Right kidney (tissue), 9 donors: ENCODE measurements at places on chromosomes 5 and 9.
A peak's percentile ranks its signal among the peaks of the same experiment; 100 is the strongest.

DNA sequence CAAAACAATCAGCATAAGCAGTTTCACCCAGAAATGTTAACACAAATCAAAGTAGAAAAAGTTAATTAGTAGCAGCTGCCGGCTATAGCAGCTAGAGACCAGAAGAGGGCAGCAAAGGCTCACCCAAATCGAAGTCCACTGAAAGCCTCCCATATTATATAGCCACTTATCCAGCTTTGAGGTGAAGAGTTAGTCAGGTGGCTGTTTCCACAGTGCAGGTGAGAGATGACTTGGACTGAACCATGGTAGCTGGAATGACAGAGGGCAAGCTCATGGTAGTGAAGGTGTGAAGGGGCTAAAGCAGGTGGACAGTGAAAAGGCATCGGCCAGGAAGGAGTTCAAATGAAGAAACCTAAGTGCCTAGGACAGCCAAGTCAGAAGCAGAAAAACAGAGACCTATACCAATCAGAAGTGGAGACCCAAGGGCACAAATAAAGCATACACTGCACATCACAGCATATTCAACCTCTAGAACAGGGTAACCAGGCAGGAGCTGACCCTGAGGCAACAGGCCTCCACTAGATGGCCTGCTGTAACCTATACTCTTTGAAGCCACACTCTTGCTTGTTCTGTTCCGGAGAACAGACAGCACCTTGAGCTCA, 7.2 kb upstream of the RNF38 start:
- DNase-seq, result peak; percentile 54

- no peak for DNase-seq
Measured at GRCh38 chr5:16740066-16740810, 123.4 kb upstream of the RETREG1 start.

DNA sequence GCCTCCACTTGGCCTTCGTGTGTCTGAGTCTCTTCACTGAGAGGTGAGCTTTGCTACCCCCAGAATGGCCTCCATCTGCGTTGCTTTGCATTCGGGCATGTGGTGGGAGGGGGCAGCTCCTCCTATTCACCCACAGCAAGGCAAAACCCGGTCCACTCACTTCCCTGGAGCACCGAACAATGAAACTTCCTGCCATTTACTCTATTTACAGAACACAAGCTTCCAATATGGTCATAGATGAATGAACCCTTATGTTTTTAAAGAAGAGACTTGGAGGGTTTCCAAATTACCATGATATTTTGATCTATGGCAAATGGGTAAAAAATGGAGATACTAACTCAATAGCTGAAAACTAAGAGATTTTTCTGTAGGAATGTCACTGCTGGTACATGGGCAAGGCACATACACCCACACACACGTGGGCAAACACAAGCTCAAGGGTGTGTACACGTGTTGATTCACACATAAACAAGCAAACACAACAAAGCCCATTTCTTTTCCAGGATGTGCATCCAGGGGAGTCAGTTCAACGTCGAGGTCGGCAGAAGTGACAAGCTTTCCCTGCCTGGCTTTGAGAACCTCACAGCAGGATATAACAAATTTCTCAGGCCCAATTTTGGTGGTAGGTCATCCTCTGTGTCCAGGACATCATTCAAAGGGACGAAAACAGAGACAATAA, 5.2 kb downstream of the GABRP start:
- no peak for DNase-seq

- DNase-seq, result no peak
Measured at GRCh38 chr5:14179446-14179845, 36.3 kb downstream of the TRIO start.

DNA sequence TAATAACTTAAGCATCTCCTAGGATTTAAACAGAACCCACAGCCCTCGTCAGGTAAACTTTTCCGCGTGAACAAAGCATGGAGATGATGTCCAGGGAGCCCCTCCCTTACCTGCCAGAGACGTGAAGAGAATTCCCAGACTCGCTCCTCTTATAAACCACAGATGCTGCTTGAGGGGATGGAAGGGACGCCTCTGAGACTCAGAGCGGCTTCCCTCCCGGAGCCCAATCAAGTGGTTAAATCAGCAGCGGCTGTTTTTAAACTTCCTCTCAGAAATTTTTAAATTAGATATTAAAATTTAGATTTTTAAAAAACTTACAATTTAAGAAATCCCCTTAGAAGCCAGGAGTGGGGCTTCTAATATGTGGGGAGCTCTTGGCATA, 71.8 kb downstream of the RAPGEF1 start:
- DNase-seq, result no peak

GRCh38 chr5:81884871-81885270, 87.0 kb upstream of the ATG10 start:
- DNase-seq, result no peak

- DNase-seq, result no peak
Measured at GRCh38 chr9:13804532-13804931, 509.4 kb downstream of the NFIB start.

DNA sequence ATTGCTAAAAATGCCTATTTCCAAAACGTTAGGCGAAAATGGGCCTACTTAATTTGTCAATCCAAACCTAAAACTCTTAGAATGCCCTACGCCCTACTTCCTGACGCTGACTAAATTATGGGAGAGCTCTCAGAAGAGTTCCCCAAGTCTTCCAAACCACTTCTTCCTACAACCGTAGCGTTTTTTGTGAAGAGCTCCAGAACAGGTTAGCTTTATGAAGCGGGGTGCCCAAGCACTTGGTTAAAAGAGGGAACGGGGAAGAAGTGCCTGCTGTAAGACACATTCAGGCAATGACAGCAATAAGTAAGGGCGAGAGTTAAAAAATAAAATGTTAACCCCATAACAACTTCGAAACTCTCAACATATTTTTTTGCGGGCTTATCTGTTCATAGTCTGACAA, 2.8 kb downstream of the ELAVL2 start:
- DNase-seq, result no peak

DNA sequence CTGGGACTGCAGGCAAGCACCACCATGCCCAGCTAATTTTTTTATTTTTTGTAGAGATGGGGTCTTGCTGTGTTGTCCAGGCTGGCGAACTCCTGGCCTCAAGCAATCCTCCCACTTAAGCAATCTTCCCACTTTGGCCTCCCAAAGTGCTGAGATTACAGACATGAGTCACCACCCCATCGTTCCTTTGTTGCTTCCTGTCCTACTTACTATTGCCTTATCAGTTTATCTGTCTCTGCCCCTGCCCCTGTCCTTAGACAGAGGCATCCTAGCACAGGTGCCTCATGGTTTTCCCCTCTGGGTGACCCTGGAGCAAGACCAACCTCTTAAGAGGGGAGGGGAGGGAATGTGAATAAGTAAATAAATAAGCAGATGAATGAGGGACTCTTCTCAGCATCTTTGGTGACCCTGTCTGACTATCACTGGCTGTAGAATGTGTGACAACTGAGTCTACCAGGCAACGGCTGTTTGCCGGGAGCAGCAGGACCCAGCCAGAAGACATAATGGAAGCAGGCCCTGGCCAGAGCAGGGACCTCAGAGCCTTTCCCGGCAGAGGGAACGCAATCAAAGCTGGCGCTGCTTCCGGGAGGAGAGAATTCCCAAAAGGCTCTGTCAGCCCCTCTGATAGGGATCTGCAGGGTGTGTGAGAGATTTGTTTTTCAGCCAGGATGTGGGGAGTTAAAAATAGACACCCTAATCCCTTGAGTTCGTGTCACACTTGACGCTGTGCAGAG, 43.8 kb upstream of the DAB2IP start:
- no peak for DNase-seq

GRCh38 chr5:43804041-43804440, 201.1 kb downstream of the NNT start:
- no peak for DNase-seq

- no peak for DNase-seq
Measured at GRCh38 chr5:68843624-68844364, 250.0 kb upstream of the SLC30A5 start.

DNA sequence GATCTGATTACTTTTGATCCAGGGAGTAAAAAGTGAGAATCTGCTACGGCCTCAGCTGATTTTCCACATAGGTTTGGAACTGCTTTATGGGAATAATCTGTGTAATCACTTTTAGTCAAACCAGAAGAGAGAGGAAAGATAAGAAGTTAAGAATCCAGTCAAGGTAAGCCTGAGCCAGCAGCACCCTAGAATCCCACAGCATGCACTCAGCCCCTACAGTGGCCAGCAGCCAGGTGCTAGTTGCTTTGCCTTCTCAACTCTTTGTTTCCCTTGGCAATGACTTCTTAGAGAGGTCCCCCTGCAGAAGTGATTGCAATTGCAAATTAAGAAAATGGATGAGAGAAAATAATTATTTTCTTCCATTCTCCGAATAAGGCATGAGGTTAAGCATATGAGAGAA, 59.7 kb upstream of the TMED7 start:
- no peak for DNase-seq

GRCh38 chr5:127926974-127927373, 156.6 kb upstream of the SLC12A2 start:
- DNase-seq, result no peak
